Colonic mucosa (tissue), 4 donors: ENCODE measurements at places on chromosomes 3 and 15. TPM values are rescaled to one million over a fixed set of nuclear protein-coding genes. Genes with fewer than 3 reads are reported as not detected.

DNA sequence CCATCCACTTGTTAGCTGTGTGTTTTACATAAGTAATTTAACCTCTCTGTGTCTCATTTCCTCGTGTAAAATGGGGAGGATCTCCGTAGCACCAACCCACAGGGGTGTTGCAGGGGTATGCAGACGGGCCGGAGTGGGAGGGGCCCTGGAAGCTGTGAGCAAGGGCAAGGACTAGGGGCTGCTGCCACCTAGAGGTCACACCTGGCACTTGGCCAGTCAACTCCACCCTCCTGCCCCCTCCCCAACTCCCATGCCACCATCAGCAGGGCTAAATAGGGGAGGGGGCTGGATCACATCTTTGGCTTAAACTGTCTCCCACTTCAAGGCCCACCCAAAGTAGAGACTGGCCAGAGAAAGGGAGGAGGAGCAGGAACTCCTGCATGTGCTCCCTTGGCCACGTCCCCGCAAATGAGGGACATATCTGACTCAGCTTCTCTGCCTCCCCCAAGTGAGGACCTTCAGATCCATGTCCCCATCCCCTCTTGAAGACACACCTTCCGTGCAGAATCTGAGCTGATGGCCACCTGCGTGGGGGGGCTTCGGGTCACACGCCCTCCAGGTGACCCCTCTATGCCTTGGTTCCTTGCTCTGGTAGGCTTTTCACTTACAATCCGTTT lies 2.6 kb downstream of the CCDC9B start:
- no peak overlapping the region for H3K4me3 ChIP-seq
- H3K4me1 ChIP-seq = peaks cover 32% of the 10 kb centered on the region
- H3K36me3 ChIP-seq = no peaks in the 10 kb centered on the region
- peak; percentile 72 for DNase-seq
- H3K27ac ChIP-seq = peak overlapping the region; percentile 9

DNA sequence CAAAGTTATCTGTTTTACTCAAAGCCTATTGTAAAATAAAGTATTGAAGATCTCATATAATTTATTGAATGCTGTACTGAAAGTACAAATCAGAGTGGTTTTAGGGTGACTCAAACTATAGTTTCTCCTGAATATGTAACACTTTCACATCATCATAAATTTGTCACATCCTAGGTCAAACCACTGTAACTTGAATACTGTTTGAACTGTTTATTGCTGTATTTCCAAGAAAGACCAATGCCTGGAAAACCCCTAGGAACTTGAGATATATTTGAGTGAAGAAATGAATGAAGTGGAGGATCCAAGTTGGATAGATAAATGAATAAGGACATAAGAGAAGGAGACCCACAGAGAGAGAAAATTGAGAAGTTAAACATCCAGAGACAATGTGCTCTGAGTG lies 348.2 kb downstream of the GRM7 start:
- no peaks in the 10 kb centered on the region for H3K27me3 ChIP-seq
- DNase-seq = no peak
- H3K36me3 ChIP-seq = no peaks in the 10 kb centered on the region
- no peak overlapping the region for H3K27ac ChIP-seq

- no peaks in the 10 kb centered on the region for H3K36me3 ChIP-seq
- H3K27me3 ChIP-seq = no peaks in the 10 kb centered on the region
- H3K27ac ChIP-seq = no peak overlapping the region
- no peaks in the 10 kb centered on the region for H3K4me1 ChIP-seq
Observed at GRCh38 chr3:190042558-190042957, 78.1 kb downstream of the P3H2 start.

DNA sequence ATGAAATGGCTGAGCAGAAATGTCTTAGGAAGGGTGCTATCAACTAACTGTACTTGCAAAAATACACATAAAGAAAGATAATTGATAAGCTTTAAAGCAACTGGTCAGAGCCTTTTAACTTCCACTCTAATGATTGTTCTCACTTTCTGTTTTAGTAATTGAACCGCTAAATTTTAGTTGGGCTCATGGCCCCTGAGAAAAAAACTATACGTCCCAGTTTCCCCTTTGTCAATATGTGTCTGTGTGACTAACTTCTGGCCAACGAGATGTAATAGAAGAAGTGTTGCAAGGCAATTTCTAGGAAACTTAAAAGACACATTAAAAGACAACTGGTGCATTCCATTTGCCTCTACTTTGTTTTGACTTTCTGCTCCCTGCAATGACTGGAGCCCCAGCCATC lies 223.9 kb downstream of the NR1D2 start:
- H3K4me3 ChIP-seq = no peak overlapping the region
- H3K4me1 ChIP-seq = no peaks in the 10 kb centered on the region
- no peak overlapping the region for H3K27ac ChIP-seq
- no peaks in the 10 kb centered on the region for H3K27me3 ChIP-seq
- H3K36me3 ChIP-seq = no peaks in the 10 kb centered on the region
- no peak for DNase-seq

DNA sequence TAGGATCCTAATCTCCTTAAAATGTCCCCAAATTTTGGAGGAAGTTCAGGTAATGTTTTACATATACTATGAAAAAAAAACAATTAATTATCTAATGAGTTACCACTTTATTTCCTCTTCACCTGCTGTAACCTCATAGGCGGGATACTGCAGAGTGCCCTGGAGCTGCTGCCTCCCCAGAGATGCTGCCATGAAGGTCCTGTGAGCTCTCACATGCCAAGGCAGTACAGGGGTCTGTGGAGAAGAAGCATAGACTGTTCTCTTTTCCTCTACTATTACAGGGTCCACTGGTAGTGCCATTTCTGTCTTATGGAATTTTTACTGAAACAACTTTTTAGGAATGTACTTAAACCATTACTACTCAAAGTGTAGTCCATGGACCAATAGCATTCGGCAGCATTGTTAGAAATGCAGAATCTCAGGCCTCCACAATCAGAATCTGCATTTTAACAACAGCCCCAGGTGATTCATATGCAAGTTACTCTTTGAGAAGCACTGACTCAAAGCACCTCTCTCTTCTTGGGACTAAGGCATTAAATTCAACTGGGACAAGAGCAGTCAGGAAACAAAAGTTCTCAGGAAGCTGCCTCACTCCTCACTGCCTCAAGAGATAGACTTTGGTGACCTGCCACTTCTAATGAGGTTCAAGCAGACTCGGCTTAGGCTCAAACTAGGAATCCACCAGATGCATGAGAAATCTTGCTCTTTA lies 30.3 kb upstream of the CPOX start:
- H3K4me3 ChIP-seq = no peak overlapping the region
- H3K27me3 ChIP-seq = no peaks in the 10 kb centered on the region
- H3K4me1 ChIP-seq = no peaks in the 10 kb centered on the region
- H3K27ac ChIP-seq = no peak overlapping the region
- H3K36me3 ChIP-seq = no peaks in the 10 kb centered on the region

DNA sequence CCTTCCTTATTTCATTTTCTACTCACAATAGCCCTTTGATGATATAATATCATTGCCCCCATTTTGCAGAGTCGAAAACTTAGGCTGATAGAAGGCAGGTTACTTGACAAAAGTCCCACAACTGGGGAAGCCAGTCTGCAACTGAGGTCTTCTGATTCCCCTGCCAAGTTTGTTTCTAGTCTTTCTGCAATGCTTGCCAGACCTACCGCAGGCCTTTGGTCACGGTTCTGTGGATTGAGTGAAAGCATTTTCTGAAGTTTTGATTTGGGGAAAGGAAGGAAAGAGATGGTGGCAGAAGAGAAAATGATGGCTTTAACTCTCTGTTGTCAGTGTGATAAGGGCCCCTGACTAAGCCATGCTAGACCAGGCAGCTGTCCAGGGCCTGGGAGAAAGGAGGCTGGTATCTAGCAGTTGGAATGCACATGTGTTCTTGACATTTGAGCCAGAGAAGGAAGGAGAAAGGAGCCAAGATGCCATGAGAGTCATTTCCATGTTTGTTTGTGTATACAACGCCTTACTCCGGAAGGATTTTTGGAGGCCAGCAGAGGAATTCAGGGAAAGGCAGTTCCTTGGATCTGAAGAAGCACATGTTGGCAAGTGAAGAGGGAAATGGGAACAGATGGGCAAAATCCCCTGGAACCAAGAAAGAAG lies 29.9 kb downstream of the FAH start:
- no peaks in the 10 kb centered on the region for H3K36me3 ChIP-seq
- no peaks in the 10 kb centered on the region for H3K4me1 ChIP-seq
- H3K27ac ChIP-seq = no peak overlapping the region
- DNase-seq = no peak
- H3K4me3 ChIP-seq = no peak overlapping the region

DNA sequence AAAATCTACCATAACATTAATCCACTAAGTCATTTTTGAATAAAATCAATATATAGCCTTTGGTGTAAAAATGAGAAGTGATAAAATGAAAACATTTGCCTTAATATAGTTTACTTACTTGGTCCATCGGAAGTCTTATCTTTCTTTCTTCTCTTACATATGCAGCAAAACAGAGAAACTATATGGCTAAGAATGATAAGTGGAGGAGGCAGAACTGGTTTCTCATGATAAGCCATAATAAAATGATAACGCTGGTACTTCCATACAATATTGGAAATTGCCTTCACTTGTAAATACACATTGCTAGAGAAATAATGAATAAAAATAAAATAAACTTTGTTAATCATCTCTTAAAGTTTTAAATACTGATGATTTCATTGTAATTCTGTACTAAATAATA lies 47.8 kb upstream of the USP50 start:
- no peak overlapping the region for H3K27ac ChIP-seq
- DNase-seq = no peak
- no peaks in the 10 kb centered on the region for H3K4me1 ChIP-seq
- H3K4me3 ChIP-seq = no peak overlapping the region
- H3K36me3 ChIP-seq = peaks cover 21% of the 10 kb centered on the region
- no peaks in the 10 kb centered on the region for H3K27me3 ChIP-seq

DNA sequence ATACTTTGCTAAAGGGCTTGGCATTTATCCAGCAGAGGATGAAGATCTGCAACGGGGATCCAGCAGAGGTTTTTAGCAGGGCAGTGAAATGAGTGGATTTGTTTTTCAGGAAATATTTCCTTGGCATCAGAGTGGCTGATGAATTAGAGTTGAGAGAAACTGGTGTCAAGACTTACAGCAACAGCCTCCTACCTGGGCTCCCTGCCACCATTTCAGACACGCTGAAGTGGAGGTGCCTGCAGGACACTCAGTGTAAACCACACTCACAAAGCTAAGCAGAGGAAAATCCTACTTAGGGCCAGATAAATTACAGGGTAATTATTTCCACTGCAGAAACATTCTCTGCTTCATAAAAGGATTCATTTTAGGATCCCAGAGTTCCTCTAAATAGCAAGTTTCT lies 519.7 kb downstream of the FGF12 start:
- H3K27ac ChIP-seq = no peak overlapping the region
- H3K27me3 ChIP-seq = no peaks in the 10 kb centered on the region
- DNase-seq = no peak

DNA sequence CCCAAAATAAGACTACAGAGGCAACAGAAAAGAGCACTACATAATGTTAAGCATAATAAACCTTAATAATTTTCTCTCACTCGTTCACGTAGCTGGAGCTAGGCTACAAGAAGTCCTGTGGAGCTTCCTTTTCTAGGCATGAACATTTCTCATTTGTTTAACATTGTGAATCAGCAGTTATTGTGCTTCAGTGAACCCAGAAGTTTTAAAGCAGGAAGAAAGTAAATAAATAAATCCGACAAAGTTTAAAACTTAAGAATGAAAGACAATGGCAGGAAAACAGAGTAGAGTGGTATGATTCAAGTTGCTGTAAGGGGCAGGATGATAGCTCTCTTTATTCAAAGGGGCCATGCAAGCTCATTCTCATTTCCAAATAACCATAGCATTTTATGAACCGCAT lies 191.8 kb downstream of the LSAMP start:
- no peak for DNase-seq
- H3K4me3 ChIP-seq = no peak overlapping the region
- H3K36me3 ChIP-seq = no peaks in the 10 kb centered on the region
- no peaks in the 10 kb centered on the region for H3K27me3 ChIP-seq
- no peaks in the 10 kb centered on the region for H3K4me1 ChIP-seq

- peak; percentile 80 for DNase-seq
- peak overlapping the region; percentile 90 for H3K27ac ChIP-seq
- no peaks in the 10 kb centered on the region for H3K27me3 ChIP-seq
Observed at GRCh38 chr15:29821416-29822099, 710 bp downstream of the TJP1 start.

DNA sequence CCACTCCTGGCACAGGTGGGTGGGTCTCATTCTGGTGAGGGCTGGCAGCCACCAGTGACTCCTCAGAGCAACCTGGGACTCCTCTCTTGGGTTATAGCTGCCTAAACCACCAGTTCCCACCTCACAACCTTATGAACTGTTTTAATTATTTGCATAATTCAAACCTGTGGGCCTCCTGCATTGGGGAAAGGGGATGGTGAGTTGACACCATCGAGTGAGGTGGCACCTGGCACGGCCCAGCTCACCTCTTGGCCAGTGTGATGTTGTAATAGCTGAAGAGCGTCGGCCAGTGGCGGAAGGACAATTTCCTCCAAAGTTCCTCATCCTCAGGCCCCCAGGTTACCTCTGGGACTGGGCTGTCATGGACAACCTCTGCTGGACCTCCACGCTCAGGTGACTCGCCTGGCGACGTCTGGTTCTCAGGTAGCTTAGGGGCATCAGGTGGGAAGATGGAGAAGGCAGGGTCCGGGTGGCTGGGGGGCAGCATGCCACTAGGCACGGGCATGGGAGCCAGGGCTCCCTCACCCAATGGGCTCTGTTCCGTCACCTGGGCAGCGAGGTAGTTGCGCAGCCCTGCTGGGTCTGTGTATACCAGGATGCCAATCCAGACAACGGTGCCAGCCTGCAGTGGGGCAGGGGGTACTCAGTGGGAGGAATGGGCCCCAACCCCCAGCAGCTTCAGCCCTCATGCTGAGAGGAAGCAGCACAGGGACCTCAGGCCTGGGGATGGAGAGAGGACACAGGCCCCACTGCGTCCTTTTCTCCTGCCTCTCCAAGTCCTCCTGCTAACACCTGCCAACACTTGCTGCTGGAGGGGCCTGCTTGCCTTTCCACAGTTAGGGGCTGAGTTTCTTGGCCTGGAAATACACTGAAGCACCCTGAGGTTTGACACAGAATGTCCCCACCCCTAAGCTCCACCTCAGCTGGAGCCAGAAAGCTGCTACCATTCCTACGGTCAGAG lies 38.5 kb downstream of the PTPN23 start:
- H3K27ac ChIP-seq = no peak overlapping the region
- H3K4me3 ChIP-seq = no peak overlapping the region
- H3K4me1 ChIP-seq = peaks cover 13% of the 10 kb centered on the region
- no peak for DNase-seq
- no peaks in the 10 kb centered on the region for H3K27me3 ChIP-seq
- H3K36me3 ChIP-seq = peaks cover 11% of the 10 kb centered on the region

GRCh38 chr15:98289747-98290146 lies 329.2 kb downstream of the ARRDC4 start:
- H3K27ac ChIP-seq = no peak overlapping the region
- no peaks in the 10 kb centered on the region for H3K27me3 ChIP-seq
- H3K4me3 ChIP-seq = no peak overlapping the region

DNA sequence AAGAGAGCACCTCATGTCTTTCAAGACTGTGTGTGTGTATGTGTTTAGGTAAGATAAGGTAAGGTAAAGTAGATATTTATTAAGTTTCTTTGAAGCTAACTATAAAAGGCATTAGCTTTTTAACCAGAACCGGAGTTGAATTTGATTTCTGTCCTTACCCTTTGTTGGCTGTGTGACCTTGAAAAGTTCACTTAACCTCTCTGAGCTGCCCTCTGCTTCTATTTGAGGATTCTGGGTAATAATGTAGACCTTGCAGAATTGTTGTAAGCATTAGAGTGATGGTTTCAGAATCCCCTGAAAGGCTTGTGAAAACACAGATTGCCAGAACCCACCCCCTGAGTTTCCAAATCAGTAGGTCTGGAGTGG lies 21.6 kb upstream of the SACM1L start:
- H3K27ac ChIP-seq = peak overlapping the region; percentile 25
- H3K4me1 ChIP-seq = no peaks in the 10 kb centered on the region
- H3K36me3 ChIP-seq = no peaks in the 10 kb centered on the region
- no peak overlapping the region for H3K4me3 ChIP-seq
- H3K27me3 ChIP-seq = no peaks in the 10 kb centered on the region
- no peak for DNase-seq

Gene KIF23
- 9.5 TPM for total RNA-seq

Gene CD86
- total RNA-seq = 5.6 TPM

Gene GPR149
- not detected for total RNA-seq
